Endothelial cell of umbilical vein (primary cell): ENCODE measurements at places on chromosomes 6 and 20. TPM values are rescaled to one million over a fixed set of nuclear protein-coding genes. Genes with fewer than 3 reads are reported as not detected.

The SLC22A16 gene
- not detected in 2 replicates for total RNA-seq

The TMEM244 gene
- not detected in 2 replicates for total RNA-seq

The MAVS gene
- total RNA-seq: 35.1 and 40.7 TPM in 2 replicates

The F13A1 gene
- not detected in 2 replicates for total RNA-seq

The TFAP2A gene
- not detected in 2 replicates for total RNA-seq

The BMP2 gene
- 11.1 and 15.7 TPM in 2 replicates for total RNA-seq

The ULBP2 gene
- total RNA-seq: 7.0 and 14.0 TPM in 2 replicates

The EDN1 gene
- 493 and 514 TPM in 2 replicates for total RNA-seq
